ENCODE measurements at places on chromosomes 4 and X.

- no peak for DNase-seq
These were observed 67.5 kb upstream of the BMP3 start for GRCh38 chr4:80963051-80963450.

DNA sequence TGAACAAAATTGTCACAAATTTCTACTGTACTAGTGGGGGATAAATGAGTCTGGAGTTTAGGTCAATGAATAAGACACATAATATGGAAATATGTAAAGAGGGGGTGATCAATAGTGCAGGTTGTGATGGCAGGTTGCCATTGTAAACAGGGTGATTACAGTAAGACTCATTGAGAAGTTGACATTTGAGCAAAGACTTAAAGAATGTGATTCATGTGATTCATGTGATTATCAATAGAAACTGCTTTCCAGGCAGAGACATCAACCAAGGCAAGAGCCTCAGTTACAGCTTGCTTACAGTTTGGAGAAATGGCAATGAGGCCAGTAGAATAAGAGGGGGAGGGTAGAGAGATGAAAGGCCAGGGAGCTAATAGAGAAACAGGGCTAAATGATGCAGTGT is 45.8 kb upstream of the GIMD1 start:
- DNase-seq = no peak

DNA sequence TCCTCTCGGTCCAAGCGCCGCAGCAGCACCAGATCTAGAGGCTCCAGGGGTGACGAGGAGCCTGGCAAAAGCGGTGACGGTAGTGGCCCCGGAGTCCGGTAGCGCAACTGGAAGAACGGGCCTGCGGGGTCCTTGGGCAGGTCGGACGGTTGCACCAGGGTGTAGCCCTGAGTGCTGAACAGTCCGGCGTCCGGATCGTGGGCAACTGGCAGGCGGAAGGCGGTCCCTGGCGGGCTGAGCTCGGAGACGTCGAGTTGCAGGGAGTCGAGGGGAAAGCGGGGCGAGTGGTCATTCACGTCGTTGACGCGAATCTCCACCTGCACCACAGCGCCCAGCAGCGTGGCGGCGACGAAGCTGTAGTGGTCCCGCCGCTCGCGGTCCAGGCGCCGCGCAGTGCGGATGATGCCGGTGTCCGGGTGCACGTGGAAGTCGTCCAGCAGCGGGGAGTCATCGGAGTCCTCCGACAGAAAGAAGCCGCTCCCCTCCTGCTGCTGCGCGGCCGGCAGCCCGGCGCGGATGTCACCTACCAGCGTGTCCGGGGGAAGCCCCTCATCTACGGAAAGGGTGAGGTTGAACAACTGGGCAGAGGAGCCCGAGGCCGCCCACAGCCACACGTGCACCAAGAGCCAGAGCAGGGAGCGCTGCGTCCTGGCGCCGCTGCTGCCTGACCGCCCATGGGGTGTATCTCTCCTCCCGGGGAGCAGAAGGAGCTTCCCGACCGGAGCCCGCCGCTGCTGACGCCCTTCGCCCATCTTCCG is 837 bp downstream of the DCHS2 start:
- peak; percentile 72 for DNase-seq

GRCh38 chrX:117038918-117039440 is 576.2 kb upstream of the CT83 start:
- DNase-seq = no peak

DNA sequence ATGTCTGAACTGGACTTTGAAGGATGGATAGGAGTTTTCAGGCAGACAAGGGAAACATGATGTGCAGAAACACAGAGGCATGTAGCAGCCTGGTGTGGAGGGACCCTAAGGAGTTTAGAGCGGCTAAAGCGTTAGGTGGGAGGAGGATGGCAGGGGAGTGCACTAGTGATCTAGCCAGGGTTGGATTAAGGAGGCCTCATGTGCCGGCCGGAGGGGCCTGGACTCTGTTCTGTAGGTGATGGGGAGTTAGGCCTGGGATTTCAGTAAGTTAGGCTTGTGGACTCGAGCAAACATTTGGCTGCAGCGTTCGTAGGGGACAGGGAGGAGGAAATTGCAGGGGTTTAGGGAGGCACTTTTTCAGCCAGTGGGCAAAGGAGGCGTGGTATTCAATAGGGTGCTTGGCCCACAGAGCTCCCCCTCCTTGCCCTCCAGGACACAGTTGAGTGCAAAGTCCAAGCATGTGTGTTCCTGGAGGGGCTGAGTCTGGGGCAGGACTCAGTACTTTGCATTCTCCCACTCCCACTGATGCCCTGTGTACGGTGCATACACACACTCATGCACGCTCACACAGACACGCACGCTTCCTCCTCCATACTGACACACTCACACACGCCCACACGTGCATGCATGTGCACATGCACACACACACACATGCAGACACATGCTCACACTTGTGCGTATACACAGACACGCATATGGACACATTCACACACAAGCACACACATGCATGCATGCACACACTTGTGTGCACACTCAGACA is 18.6 kb downstream of the PSAPL1 start:
- DNase-seq = no peak

GRCh38 chrX:101409043-101409442 is 1.0 kb downstream of the HNRNPH2 start:
- DNase-seq = no peak

GRCh38 chrX:151752847-151753246 is 18.3 kb downstream of the CNGA2 start:
- no peak for DNase-seq

DNA sequence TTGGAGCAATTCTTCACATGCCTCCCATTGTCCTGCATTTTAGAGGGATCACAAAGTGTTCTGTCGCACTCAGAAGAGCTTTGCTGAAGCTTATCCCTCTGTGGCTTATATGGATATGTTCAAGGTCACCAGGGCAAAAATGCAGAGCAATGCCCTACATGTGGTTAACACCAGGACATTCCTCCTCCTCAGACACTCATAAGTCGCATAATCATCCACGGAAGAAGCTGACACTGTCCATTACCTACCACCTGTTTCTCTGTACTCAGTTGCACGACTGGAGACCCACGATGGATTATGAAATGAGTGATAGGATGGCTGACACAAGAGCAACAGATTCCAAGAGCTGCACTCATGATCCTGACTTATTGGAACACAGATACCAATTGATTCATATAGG is 68.7 kb upstream of the PRDX4 start:
- no peak for DNase-seq

DNA sequence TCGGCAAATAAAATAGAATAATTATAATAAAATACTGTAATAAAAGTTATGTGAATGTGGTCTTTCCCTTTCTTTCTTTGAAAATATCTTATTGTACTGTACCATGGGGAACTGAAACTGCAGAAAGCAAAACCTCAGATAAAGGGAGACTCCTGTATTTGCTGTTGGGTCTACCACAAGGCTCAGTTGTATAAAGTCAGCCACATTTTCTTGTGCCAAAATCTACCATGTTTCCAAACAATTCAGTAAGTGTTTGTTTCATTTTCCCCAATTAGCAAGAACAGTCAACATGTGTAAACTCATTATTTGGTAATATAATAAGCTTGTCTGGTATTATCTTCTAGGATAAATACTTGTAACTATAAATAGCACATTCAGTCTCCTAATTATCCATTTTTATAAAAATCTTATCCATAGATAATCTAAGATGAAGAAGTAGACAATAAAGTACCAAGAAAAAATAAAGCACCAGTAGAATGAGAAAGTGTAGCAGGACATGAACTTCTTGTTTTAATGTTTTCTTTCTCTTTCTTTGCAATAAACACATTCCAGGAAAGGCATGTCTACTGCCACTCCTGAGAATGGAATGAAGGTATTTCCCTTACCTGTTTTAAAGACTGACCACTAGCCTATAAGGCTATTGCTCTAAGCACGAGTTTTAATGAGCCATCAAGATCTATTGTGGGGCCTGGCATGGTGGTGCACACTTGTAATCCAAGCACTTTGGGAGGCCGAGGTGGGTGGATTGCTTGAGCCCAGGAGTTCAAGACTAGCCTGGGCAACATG is 15.0 kb upstream of the OTUD4 start:
- peak; percentile 25 for DNase-seq

DNA sequence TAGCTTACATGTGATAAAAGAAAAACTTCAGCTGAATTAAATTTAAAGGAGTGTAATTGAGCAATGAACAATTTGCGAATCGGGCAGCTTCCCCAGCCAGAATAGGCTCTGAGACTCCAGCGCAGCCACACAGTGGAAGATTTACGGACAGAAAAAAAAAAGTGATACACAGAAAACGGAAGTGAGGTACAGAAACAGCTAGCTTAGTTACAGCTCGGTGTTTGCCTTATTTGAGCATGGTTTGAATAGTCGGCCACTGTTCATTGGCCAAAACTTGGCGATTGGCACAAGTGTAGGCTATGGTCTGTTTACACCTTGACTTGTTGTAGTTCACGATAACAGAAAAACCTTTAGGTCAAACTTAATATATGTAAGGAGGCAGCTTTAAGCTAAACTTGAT is 16.7 kb upstream of the SUPT20HL1 start:
- no peak for DNase-seq

DNA sequence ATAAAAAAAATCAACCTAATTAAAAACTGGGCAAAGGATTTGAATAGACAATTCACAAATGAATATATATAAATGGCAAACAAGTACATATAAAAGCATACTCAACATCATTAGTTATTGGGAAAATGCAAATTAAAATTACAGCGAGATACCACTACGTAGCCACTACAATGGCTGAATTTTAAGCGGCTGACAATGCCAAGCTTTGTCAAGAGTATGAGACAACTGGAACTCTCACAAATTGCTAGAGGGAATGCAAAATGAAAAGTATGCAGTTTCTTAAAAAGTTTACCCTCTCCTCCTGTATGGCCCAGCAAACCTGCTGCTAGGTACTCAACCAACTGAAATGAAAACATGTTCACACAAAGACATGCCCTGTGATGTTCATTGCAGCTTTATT is 34.8 kb downstream of the ZFP42 start:
- no peak for DNase-seq

GRCh38 chr4:55610381-55610780 is 18.3 kb upstream of the PDCL2 start:
- no peak for DNase-seq

DNA sequence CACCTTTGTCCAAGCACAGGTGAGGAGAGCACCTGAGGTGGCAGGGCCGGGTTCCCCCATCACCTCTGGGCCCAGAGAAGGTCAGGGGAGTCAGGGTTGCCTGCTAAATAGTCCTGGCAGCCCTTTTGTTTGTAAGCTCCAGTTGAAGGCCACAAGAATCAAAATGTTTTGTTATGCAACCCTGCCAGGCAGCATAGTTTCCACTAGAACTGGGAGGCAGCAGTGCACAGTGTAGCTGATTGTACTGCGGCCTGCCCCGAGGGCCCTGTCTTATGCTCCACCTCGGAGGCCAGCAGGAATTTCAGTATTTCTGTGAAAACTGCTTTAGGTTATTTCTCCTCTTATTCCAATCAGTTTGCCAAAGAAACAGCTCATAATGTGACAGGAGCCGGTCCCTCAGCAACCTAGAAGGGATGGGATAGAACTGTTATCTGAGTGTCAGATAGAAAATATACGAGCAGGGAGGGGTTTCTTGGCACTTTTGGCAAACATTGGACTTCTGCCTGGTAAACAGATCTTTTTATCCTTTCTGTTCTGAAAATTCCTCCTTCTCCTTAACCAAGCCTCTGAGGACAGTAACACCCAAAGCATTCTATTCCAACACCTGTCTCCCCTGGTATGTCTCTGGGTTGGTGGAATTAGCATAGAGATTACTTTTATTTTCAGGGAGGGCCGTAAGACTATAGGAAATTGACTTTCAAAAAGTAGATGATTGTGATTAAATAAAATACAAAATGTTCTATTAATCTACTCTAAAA is 93.6 kb downstream of the LNX1 start:
- DNase-seq = no peak

- DNase-seq = no peak
These were observed 38.6 kb downstream of the TRPC5OS start for GRCh38 chrX:111914398-111915090.

- DNase-seq = no peak
These were observed 60.9 kb upstream of the SCRG1 start for GRCh38 chr4:173459857-173460256.

GRCh38 chr4:171532968-171533367 is 280.2 kb upstream of the GALNTL6 start:
- no peak for DNase-seq

DNA sequence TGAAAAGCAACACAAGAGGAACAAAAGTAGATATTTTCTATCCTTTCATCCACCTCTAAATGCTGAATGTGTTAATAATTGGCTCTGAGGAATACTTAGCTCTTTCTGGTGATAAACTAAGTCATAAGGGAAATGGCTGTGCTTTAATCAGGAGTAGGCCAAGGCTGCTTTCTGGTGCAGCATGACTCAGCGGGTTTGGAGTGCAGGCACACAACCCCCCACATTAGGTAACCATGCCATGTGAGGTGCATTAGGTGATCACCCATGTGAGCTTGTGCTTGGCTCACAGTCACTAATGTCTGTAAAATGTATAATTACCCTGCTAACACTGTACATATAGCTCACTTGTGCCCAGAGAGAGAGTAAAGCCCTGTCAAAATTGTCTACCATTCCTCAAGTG is 57.2 kb downstream of the USP38 start:
- no peak for DNase-seq

DNA sequence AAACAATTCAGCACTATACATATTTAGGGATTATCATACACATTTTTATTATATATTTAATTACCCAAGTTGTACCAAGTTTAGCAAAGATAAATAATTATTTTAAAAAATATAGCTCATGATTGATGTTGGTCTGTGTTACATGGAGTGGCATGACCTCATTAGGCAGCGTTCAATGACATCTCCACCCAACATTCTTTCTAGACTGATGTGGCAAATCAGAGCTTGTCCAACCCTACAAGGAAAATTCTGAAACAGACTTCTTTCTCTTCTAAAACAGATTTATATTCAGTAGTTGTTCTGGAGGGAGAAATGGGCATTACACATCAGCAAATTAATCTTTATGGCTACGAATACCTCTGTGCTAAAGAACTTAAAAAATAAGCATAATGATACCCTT is 189.7 kb downstream of the PDGFC start:
- DNase-seq = no peak

- DNase-seq = no peak
These were observed at the start of gene VGLL1 for GRCh38 chrX:136531951-136532350. Gene VGLL1, plus strand, starts transcription at chrX:136532215. Its CDS starts 3,806 bp downstream, at chrX:136536021.

GRCh38 chrX:31704938-31705337 is 633.1 kb upstream of the FTHL17 start:
- no peak for DNase-seq

- DNase-seq = no peak
These were observed 140.3 kb downstream of the INPP4B start for GRCh38 chr4:142705820-142706219.

- no peak for DNase-seq
These were observed 2.4 kb downstream of the MAGEA12 start for GRCh38 chrX:152735860-152736511.

DNA sequence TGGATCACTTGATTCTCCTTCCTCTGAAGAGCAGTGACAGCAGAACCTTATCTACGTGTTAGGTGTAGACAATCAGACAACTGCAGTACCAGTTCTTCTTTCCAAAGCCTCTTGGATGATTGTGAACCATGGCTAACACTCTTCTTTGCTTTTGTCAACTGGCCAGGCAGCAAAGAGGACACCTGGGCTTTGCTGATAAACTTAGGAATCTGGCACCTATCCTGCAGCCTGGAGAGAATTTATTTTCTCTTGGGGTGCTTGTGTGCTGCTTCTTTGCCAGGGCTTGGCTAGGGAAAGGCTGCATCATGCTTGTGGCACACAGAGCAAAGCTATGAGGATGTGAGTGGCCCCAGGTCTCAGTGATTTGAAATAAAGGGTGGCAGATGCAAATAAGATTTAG is 77.4 kb downstream of the ANAPC4 start:
- no peak for DNase-seq

- DNase-seq = no peak
These were observed 36.7 kb downstream of the LANCL3 start for GRCh38 chrX:37608156-37608555.

GRCh38 chr4:165512424-165512823 is 133.6 kb downstream of the CPE start:
- no peak for DNase-seq
